Central memory CD8-positive, alpha-beta T cell (primary cell): ENCODE measurements at places on chromosomes 11 and 22.

DNA sequence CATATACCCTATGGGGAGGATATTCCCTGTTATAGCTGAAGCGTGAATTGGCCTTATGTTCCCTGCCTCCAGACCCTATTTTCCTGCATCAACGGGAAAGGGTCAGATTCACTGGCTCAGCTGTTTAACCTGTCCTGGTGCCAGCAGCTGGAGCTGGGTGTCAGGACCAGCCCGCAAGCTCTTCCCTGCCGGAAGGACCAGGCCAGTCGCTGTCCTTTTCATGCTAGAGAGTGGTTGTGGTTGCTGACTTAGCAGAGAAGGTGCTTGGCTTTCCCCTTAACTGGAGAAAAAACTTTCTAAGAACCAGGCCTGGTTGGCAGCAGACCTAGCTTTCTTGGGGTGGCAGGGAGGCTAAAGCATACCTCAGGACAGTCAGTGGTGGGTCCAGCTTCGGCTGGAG, 5.2 kb upstream of the SREBF2 start:
- no peak for DNase-seq

GRCh38 chr11:24833573-24833972, 336.7 kb downstream of the LUZP2 start:
- no peak for DNase-seq

GRCh38 chr11:104665641-104666040, 232.6 kb downstream of the CASP12 start:
- no peak for DNase-seq

DNA sequence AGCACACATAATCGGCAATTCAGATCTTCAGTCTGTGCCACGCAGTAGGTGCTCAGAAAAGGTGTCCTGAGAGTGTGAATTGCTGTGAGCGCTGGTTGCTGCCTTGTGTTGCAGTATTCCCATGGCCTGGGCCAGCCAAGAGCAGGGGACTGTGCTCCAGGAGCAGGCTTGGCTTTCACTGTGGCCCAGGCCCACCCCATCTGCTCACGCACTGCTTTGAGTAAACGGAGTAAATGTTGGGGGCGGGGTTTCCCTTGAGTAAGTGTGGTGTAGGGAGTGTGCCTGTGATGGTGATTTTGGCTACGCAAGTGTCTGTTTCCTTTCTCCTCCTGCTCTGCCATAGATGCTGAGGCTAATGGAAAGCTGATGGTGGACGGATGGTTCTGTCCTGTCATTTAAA, 2.3 kb downstream of the CTTN start:
- DNase-seq = no peak
